Stimulated activated CD4-positive, alpha-beta T cell treated with anti-CD3 and anti-CD28 coated beads, Interleukin-1b, Interleukin-23, amount 100 ng/mL, for 24 hours (primary cell): ENCODE measurements at places on chromosomes 7 and 10.

GRCh38 chr10:4649886-4650508 is 176.0 kb upstream of the AKR1E2 start:
- no peak for DNase-seq

GRCh38 chr7:3821488-3821887 is 520.4 kb downstream of the SDK1 start:
- no peak for DNase-seq

DNA sequence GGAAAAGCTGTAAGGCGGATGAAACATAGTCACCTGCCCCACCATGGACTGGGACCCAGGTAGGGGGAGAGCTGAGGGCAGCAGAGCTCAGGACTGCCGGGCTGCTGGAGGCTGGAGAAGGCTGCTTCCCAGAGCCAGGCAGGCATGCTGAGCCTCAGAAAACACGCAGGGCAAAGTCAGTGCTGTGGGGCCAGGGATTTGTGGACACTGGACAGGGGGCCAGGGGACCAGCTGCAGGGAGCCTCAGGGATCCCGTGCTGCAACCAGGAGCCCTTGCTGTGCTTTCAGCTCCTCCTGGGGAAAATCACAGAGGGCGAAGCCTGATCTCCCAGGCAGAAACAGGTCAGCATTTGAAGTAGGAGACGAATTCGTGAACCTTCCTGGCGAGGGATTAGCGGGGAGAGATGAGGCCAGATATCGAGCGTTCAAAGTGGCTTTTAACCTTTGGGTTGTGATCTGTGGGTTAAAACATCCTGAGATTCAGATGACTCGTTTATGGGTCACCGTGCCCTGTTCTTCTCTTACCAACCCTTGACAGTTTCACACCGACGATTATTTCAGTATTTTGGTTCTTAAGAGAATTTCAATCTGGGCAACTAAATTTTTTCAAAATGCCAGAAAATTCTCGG is 85.6 kb upstream of the SHH start:
- DNase-seq, result no peak

- no peak for DNase-seq
Measured at GRCh38 chr7:68176974-68177373, 1180.3 kb downstream of the TYW1 start.

DNA sequence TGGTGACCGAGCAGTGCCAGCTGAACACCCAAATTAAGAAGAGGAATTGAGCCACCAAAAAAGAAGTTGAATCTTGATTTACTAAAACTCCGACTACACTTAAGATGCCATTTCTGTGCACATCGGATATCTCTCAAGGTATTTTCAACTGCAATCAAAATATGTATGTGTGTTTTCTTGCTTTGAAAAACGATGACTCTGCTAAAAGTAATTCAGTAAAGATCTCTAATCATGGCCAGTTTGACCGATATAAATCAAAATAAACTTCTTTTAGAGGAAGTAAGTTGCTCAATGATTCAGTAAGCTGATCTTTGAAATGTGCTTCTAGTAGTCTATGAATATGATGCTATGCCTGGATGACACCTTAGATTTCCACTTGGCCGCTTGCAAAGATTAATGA is 453.5 kb upstream of the TPK1 start:
- DNase-seq, result no peak

- DNase-seq, result no peak
Measured at GRCh38 chr10:118569241-118569881, 26.1 kb downstream of the PRLHR start.

DNA sequence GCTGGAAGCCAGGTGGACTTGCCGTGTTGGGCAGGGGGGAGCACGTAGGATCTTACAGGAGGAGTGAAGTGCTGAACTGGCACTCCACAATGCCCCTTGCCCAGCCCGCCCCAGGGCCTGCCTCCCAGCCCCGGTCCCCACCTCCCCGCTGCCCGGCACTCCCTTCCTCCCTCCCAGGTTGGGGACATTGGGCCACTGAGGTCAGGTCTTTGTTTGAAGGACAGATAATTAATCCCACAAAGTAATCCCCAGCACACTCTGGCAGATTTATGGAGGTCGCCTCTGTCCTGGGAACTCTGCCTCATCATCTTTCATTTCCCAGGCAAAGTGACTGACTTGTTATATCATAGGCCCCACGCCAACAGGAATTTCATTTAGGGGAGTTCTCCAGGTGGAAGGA is 122.8 kb downstream of the C10orf105 start:
- DNase-seq, result no peak

- DNase-seq, result no peak
Measured at GRCh38 chr10:79342295-79342761, 4.9 kb upstream of the PPIF start.

GRCh38 chr7:115113776-115114175 is 191.9 kb downstream of the MDFIC start:
- DNase-seq, result no peak

DNA sequence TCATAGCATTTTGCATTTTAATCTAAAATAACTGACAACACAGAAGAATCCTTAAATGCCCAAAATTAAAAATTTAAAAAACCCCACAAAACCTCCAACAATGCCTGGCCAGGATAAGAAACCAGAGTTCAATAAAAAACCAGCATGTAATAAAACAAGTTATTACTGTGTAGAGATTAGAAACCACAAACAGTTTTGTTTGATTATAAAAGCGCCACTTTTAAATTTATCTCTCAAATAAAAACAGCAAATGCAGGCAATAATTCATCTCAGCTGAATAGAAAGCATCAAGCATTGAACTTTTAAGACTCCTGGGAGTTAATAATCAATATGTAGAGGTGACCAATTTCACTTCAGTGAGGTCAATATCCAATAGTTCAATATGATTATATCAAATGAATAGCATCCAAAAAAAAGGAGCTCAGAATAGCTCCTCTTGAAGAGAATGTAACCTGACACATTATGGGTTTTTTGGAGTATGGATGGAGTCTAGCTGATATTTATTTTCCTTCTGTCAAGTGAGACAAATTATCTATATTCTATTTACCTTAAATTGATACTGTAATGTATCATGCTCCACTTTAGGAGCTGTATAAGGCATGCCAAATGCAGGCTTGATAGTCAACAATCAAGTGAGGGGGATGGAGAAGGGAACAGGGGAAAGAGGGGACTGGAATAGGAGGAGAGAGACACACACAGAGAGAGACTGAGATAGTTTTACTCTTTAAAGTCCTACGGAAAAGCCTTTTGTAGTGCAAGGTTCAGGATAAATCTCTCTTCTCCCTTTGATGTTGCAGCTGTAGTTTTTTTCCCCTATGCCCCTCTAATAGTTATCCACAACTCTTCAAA is 130.9 kb downstream of the RSU1 start:
- DNase-seq, result no peak

DNA sequence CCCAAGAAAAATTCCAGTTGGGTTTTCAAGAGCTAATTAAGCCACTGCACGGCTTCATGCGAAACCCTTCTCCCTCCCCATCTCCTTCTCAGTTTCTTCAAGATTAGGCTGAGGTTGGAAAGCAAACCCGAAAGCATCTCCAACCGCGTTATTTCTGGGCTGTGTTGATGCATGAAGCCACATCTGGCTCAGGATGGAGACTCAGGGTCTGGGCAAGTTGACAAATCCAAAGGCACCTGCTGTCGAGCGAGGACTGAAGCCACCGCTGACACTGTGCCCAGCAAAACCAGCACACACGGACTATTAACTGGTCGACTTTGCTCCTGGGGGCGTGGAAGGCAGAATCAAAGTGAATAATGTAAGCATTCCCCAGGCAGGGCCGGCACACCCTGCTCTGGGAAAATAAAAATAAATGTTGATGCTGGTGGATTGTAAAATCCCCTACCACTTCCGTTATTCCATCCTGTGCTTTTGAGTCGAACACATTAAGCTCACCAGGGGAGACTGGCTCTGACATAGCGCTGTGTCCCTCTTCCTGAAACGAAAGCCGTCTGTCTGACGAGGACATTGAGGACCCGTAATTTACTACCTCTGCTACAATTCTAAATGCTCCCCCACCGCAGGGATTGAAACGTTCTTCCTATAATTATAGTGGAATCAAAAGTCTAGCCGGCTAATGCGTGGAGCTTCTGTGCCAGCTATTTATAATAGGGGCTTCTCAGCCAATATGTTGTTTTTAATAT is 269.8 kb downstream of the ADARB2 start:
- no peak for DNase-seq

DNA sequence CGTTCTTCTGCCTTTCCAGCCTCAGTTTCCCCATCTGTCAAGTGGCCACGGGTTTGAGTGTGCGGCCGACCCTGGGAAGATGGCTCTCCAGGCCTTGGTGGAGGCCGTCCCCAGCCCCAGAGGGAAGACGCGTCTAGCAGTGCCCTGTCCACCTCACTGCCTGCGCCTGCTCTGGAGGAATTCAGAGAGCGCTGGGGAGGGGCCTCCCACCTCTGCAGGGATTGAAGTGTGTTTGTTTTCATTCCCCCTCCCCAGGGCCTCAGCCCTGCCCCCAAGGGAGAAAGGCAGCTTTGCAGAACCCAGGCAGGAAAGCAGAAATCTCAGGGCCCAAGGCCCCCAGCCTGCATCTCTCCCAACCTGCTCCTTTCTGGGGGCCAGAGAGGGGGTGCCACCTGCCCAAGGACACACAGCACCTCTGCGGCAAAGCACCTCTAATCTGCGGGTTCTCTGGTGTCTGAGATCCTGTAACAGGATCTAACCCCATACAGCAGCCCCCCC is 91.0 kb downstream of the MICALL2 start:
- no peak for DNase-seq
